ENCODE measurements at places on chromosomes 6 and 20. TPM values are rescaled to one million over a fixed set of nuclear protein-coding genes. Genes with fewer than 3 reads are reported as not detected.

The PROKR2 gene
- not detected for total RNA-seq

DNA sequence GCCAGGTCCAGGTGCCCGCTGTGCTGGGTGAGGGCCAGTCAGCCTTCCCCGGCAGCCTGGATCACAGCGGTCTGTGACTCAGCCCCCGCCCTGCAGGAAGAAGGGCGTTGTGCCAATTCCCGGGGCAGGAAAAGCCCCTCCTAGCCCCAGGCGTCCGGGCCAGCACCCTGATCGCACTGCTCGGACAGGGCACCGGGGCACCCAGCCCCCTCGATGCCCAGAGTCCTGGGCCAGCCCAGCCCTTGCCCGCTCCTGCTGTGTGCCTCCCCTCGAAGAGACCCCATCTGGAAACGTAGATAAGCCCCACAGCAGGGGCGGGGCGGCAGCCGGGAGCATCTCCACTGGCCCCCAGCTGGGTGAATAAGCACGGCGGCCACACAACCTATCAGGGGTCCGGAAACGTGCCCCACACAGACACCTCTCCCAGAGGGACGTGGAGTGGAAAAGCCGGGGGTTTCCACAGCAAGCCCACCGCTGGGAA is 9.9 kb downstream of the LAMA5 start:
- no peaks in the 10 kb centered on the region for H3K36me3 ChIP-seq
- H3K27ac ChIP-seq, result peak overlapping the region; percentile 92
- H3K4me3 ChIP-seq, result no peak overlapping the region
- H3K27me3 ChIP-seq, result no peaks in the 10 kb centered on the region
- H3K4me1 ChIP-seq, result peaks cover 53% of the 10 kb centered on the region
- DNase-seq, result no peak

- H3K4me1 ChIP-seq, result no peaks in the 10 kb centered on the region
- no peaks in the 10 kb centered on the region for H3K36me3 ChIP-seq
- no peak overlapping the region for H3K27ac ChIP-seq
- H3K4me3 ChIP-seq, result no peak overlapping the region
Observed at GRCh38 chr6:151143806-151144205, 96.0 kb upstream of the AKAP12 start.

DNA sequence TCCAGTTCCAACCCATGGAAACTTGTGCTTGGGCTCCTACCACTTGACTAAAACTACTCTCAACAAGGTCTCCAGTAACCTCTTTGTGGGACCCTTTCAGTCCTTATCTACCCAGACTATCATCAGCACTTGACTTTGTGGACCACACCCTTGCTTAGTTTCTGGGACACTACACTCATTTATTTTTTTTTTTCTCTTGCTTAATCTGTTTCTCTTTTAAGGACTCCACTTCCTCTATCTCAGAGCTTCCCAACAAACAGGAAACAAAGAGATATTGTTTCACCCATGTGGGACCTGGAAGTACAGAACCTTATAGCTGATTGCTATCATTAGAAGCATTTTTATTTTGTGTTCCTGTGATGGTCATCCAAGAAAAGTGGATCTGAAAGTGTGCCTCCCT is 28.8 kb upstream of the ME1 start:
- no peak overlapping the region for H3K4me3 ChIP-seq
- no peak overlapping the region for H3K27ac ChIP-seq
- no peak for DNase-seq
- H3K36me3 ChIP-seq, result no peaks in the 10 kb centered on the region

The GUCA1A gene
- not detected for total RNA-seq

DNA sequence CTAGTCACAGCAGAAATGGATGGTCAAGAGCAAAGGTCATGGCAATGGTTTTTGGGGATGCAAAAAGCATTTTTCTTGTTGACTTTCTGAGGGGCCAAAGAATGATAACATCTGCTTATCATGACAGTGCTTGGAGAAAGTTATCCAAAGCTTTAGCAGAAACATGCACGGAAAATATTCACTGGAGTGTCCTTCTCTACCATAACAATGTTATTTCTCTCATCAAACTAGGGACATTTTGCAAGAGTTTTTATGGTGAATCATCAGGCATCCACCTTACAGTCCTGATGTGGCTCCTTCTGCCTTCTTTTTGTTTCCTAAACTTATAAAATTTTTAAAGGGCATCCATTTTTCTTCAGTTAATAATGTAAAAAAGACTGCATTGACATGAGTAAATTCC is 302.3 kb downstream of the HIVEP2 start:
- H3K27ac ChIP-seq, result no peak overlapping the region
- H3K36me3 ChIP-seq, result no peaks in the 10 kb centered on the region
- no peaks in the 10 kb centered on the region for H3K4me1 ChIP-seq
- no peaks in the 10 kb centered on the region for H3K27me3 ChIP-seq
- no peak for DNase-seq

The HLA-DRB1 gene
- 28.2 TPM for total RNA-seq

DNA sequence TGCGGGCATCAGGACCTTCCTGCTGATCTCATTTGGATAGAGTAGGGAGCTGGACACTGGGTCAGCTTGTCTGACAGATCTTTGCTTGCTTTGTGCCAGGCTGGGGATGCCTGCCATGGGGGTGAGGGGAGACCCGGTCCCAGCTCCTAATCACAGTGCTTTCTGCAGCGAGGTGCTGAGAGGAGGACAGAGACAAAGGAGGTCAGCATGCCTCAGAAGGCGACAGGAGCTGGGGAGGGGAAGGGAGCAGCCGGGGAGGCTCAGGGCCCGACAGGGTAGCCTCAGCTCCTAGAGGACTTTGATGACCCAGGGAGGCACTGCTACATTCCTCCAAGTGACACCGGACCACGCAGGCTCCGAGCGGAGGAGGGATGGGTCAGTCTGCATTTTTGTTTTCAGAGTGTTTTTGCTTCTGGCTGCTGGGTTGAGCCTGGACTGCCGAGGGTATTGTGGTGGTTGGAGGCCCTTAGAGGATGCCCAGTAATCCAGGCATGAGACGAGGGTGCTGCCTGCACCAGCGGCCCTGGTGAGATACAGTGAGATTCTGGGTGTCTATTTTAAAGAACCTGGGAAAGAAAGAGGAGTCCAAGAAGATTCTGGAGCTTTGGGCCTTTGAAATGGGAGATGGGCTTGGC is 7.8 kb downstream of the RBM38 start:
- H3K4me3 ChIP-seq, result peak overlapping the region; percentile 52
- H3K4me1 ChIP-seq, result peaks cover 5% of the 10 kb centered on the region
- peak overlapping the region; percentile 65 for H3K27ac ChIP-seq
- no peaks in the 10 kb centered on the region for H3K36me3 ChIP-seq
- no peaks in the 10 kb centered on the region for H3K27me3 ChIP-seq

- H3K4me3 ChIP-seq, result no peak overlapping the region
- no peak for DNase-seq
- no peak overlapping the region for H3K27ac ChIP-seq
- H3K27me3 ChIP-seq, result no peaks in the 10 kb centered on the region
- no peaks in the 10 kb centered on the region for H3K36me3 ChIP-seq
- no peaks in the 10 kb centered on the region for H3K4me1 ChIP-seq
Observed at GRCh38 chr6:141421378-141421777, 711.3 kb upstream of the GJE1 start.

- no peak overlapping the region for H3K4me3 ChIP-seq
- DNase-seq, result no peak
- H3K4me1 ChIP-seq, result no peaks in the 10 kb centered on the region
- no peaks in the 10 kb centered on the region for H3K27me3 ChIP-seq
- H3K27ac ChIP-seq, result no peak overlapping the region
Observed at GRCh38 chr6:35948725-35949124, 27.8 kb upstream of the SRPK1 start.

GRCh38 chr6:1208876-1209275 is 103.0 kb upstream of the FOXQ1 start:
- DNase-seq, result no peak
- H3K27me3 ChIP-seq, result no peaks in the 10 kb centered on the region
- H3K4me1 ChIP-seq, result no peaks in the 10 kb centered on the region
- no peaks in the 10 kb centered on the region for H3K36me3 ChIP-seq

The ZSCAN16 gene
- total RNA-seq, result 9.7 TPM

- peak overlapping the region; percentile 66 for H3K27ac ChIP-seq
- no peaks in the 10 kb centered on the region for H3K4me1 ChIP-seq
- no peak overlapping the region for H3K4me3 ChIP-seq
- H3K27me3 ChIP-seq, result no peaks in the 10 kb centered on the region
- no peak for DNase-seq
Observed at GRCh38 chr20:38828514-38829295, 23.2 kb downstream of the PPP1R16B start.

The IRAK1BP1 gene
- total RNA-seq, result 4.3 TPM

GRCh38 chr20:15708984-15709598 is 864.2 kb downstream of the KIF16B start:
- no peaks in the 10 kb centered on the region for H3K27me3 ChIP-seq
- no peak overlapping the region for H3K27ac ChIP-seq
- H3K36me3 ChIP-seq, result no peaks in the 10 kb centered on the region

The PREX1 gene
- 65.1 TPM for total RNA-seq

GRCh38 chr20:5557123-5557522 is 193.1 kb upstream of the SHLD1 start:
- no peaks in the 10 kb centered on the region for H3K36me3 ChIP-seq
- no peak for DNase-seq

DNA sequence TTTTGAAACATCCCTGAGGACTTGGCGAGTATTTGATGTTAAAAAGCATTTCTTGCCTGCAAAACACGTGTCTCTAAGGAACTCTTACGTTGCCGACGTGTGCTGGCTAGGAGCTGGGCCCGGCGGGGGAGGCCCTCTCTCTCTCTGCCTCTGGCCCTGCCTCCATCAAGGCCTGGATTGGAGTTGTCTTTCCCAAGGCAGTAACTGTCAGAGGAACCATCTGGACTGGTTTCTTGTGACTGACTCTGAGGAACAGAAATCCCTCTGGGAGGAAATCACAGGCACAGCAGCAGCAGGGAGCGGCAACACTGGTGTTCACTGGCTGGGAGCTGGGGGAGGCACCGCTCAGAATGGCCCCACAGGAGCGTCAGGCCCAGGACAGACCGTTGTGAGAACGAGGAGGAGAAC is 244.2 kb downstream of the NRN1 start:
- H3K27ac ChIP-seq, result peak overlapping the region; percentile 61
- no peaks in the 10 kb centered on the region for H3K36me3 ChIP-seq
- H3K4me3 ChIP-seq, result no peak overlapping the region
- H3K4me1 ChIP-seq, result no peaks in the 10 kb centered on the region

The GJA1 gene
- total RNA-seq, result 91.0 TPM

The IL17A gene
- not detected for total RNA-seq

The FNDC11 gene
- total RNA-seq, result 0.29 TPM

DNA sequence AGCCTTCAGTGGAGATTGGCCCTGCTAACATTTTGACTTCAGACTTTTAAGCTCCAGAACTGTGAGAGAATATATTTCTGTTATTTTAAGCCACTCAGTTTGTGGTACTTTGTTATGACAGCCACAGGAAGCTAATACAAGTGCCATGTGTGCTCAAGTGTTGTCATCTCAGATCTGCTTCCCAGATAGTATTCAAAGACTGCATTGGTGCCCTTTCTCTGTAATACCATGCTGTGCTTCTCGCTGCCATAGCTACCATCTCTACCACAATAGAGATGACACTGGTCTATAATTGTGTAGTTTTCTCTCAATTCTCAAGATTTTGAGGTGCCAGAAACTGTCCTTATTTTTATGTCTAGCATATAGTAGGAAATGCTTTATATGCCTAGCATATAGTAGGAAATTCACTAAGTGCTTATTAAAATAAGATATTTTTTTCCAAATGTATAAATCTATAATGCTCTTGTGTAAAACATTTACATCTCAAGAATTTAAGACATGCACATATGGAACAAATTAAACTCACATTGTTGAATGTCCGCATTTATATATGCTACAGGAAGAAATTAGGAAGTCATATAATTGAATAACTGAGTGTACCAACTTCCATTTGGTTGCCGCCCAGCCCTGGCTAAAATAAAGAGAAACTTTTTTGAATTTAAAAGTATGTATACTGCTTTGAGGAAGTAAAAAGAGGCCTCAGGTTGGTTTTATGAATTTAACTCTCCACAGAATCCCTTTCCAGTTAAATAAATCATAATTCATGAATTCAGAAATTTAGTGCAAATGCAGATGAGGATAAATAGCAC is 77.6 kb downstream of the TPBG start:
- no peaks in the 10 kb centered on the region for H3K4me1 ChIP-seq
- no peaks in the 10 kb centered on the region for H3K36me3 ChIP-seq
- no peak overlapping the region for H3K4me3 ChIP-seq
- no peak for DNase-seq
- no peaks in the 10 kb centered on the region for H3K27me3 ChIP-seq

GRCh38 chr20:57071283-57071731 is 195.1 kb downstream of the BMP7 start:
- DNase-seq, result no peak
- H3K4me3 ChIP-seq, result no peak overlapping the region
- H3K36me3 ChIP-seq, result no peaks in the 10 kb centered on the region
- no peak overlapping the region for H3K27ac ChIP-seq
- H3K27me3 ChIP-seq, result no peaks in the 10 kb centered on the region

The WFDC5 gene
- not detected for total RNA-seq

The SLA2 gene
- 0.64 TPM for total RNA-seq

The ALDH8A1 gene
- 0.80 TPM for total RNA-seq

GRCh38 chr6:36728289-36729160 is 30.9 kb downstream of the RAB44 start:
- DNase-seq, result no peak
- no peak overlapping the region for H3K4me3 ChIP-seq
- H3K36me3 ChIP-seq, result no peaks in the 10 kb centered on the region
- H3K4me1 ChIP-seq, result no peaks in the 10 kb centered on the region

The MEI4 gene
- total RNA-seq, result not detected

The MOXD1 gene
- total RNA-seq, result 2.9 TPM

DNA sequence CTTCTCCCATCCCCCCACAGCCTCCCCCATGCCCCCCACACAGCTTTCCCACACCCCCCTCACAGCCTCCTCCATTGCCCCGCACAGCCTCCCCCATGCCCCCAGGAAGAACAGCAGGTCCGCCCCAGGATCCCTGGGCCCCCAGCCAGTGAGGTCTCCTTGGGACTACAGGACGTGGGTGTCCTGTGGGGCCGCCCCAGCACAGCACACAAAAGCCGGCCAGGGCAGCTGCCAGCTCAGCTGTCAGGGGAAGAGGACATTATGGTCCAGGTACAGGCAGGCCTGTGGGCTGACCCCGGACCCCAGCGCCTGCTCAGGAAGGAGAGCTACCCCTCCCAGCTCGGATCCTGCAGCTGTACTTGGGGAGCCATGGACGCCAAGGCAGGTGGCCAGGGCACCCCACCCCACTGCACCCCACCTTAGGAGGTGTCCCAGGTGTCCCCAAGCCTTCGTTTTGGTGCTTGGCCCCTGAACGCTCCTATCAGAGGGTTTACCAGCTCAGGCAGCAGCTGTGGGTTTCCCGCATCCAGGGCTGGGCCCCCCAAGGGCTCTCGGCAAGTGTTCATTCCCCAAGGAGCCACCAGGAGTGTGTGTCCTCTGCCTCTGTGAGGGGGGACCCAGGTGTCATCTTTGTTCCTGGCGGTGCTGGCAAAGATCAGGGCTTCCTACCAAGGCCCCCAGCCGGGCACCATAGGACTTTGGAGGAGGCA is 42.3 kb upstream of the GATA5 start:
- H3K4me1 ChIP-seq, result no peaks in the 10 kb centered on the region
- no peak overlapping the region for H3K4me3 ChIP-seq
- peaks cover 76% of the 10 kb centered on the region for H3K27me3 ChIP-seq
- no peak for DNase-seq
- no peak overlapping the region for H3K27ac ChIP-seq

The TTK gene
- total RNA-seq, result 0.66 TPM

- no peak overlapping the region for H3K27ac ChIP-seq
- H3K36me3 ChIP-seq, result no peaks in the 10 kb centered on the region
- H3K4me1 ChIP-seq, result no peaks in the 10 kb centered on the region
- DNase-seq, result no peak
Observed at GRCh38 chr6:42522942-42523814, 40.7 kb upstream of the UBR2 start.

Measured in breast epithelium (tissue), 4 donors.